ENCODE measurements at places on chromosomes 16 and 17. TPM values are rescaled to one million over a fixed set of nuclear protein-coding genes. Genes with fewer than 3 reads are reported as not detected.
A peak's percentile ranks its signal among the peaks of the same experiment; 100 is the strongest.

- no peak for DNase-seq
These were observed 3.7 kb downstream of the CMTM1 start for GRCh38 chr16:66569827-66570405.

GRCh38 chr17:1713878-1714426 lies 3.8 kb upstream of the TLCD2 start:
- peak; percentile 70 for DNase-seq

- no peak for DNase-seq
These were observed 31.4 kb upstream of the GFOD2 start for GRCh38 chr16:67750466-67750865.

GRCh38 chr17:29084541-29085146 lies 41.7 kb downstream of the PIPOX start:
- DNase-seq: no peak

DNA sequence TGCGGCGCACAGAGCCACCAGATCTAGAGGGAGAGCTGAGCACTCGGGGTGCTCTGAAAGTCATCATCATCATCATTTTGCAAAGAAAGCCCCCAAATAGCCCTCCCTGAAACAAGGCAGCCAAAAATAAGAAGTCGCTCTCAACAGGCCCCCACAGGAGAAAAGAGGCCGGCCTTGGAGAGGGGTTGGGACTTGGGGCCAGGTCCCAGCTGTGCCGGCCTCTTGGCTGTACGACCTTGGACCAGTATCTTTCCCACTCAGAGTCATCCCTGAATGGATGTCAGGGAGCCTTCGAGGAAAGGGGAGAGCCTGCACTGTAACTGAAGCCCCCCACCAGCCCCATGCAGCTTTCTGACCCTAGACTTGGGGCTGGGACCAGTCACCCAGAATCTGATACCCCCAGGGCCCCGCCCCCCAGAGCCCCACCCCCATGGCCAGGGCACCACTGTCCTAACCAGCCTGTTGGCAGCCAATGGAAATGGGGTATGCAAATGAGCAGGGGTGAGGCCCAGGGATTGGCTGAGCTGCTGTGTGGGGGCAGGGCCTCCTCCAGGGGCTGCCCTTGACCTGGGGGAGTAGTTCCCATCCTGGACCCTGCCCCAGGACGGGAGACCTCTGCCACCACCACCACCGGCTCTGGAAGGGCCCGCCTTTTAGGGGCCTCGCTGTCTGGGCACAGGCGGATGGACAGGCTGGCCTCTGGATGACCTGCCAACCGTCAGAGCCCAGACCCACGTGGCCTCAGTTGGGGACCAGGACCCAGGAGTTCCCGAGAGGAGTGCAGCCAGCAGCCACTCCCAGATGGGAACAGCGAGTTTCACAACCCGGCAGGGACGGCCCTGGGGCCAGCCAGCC lies 15.4 kb downstream of the ZFPM1 start:
- DNase-seq: no peak

- no peak for DNase-seq
These were observed 199.9 kb downstream of the ZFHX3 start for GRCh38 chr16:72848028-72848400.

DNA sequence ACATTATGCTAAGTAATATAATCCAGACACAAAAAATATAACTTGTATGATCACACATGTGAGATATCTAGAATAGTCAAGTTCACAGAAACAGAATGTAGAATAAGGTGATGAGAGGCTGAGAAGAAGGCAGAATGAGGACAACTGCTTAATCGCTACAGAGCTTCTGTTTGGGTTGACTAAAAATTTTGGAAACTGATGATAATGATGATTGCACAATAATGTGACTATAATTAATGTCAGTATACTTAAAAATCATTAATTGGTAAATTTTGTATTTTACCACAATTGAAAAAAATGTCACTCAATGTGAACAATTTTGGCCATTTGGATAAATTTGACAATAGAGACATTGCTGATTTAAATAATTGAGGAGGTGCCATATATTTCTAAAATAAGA lies 1374.4 kb upstream of the CDH8 start:
- no peak for DNase-seq

GRCh38 chr17:80382446-80382845 lies 32.5 kb upstream of the ENDOV start:
- no peak for DNase-seq

DNA sequence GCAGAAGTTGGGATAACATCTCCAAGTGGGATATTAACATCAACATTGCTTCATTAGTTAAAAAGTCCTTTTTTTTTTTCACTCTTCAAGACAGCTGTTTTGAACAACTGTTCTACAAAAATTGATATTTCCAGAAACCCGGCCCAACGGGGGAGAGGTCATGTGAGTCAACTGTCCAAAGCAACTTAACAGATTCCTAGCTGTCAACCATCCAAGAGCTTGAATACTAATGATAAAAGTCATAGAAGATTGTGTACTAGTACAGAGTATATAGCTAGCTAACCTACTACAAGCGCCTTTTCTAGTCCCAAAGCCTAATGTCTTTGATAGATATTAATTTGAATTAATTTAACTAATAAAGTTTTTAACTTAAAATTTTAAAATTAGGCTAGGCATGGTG lies 172.0 kb downstream of the CYB561 start:
- no peak for DNase-seq

GRCh38 chr16:22161999-22162655 lies at the start of gene SDR42E2:
Gene SDR42E2 (plus strand): TSS chr16:22162506. CDS start chr16:22165583, 3,077 bp downstream.
- peak; percentile 65 for DNase-seq

- no peak for DNase-seq
These were observed 14.7 kb upstream of the XYLT2 start for GRCh38 chr17:50331085-50331791.

- no peak for DNase-seq
These were observed 53.1 kb upstream of the CCL1 start for GRCh38 chr17:34416116-34416515.

DNA sequence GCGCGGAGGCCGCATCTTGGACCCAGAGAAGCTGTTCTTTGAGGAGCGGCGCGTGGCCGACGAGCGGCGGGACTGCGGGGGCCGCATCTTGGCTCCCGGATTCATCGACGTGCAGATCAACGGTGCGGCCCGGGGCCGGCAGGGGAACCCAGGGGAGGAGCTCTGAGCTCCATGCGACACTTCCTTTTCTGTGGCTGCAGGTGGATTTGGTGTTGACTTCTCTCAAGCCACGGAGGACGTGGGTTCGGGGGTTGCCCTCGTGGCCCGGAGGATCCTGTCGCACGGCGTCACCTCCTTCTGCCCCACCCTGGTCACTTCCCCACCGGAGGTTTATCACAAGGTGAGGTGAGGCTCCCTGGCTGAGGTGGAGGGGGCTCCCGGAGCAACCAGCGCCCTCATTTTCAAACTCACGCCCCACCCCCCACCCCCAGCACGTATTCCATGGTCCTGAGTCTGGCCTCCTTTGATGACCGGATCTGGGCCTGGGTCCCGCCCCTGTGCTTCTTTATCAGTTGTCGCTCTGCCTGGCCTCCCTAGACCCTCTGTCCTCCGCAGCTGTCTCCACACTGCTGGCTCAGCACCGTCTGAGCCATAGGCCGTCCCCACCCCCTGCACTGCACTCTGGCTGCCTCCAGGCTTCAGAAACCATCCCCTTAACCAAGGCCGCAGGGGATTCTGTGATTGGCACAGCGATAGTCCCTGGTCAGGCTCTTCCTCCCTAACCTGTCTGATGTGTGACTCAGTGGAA lies 787 bp downstream of the AMDHD2 start:
- peak; percentile 63 for DNase-seq

- DNase-seq: no peak
These were observed 3.4 kb downstream of the SP6 start for GRCh38 chr17:47847341-47848197.

The TPSD1 gene
- total RNA-seq: 0.58 TPM

The PTGES3L gene
- 5.5 TPM for total RNA-seq

The DPEP1 gene
- 2.0 TPM for total RNA-seq

The CCR7 gene
- 0.87 TPM for total RNA-seq

The DHODH gene
- 8.3 TPM for total RNA-seq

The MAP1LC3B gene
- total RNA-seq: 66.5 TPM

The TOM1L1 gene
- 49.8 TPM for total RNA-seq

The LCAT gene
- 9.4 TPM for total RNA-seq

Measured in mucosa of descending colon (tissue), 3 donors.